ENCODE measurements at places on chromosomes 4 and X. TPM values are rescaled to one million over a fixed set of nuclear protein-coding genes. Genes with fewer than 3 reads are reported as not detected.

The SLC4A4 gene
- total RNA-seq, result 25.6 TPM

DNA sequence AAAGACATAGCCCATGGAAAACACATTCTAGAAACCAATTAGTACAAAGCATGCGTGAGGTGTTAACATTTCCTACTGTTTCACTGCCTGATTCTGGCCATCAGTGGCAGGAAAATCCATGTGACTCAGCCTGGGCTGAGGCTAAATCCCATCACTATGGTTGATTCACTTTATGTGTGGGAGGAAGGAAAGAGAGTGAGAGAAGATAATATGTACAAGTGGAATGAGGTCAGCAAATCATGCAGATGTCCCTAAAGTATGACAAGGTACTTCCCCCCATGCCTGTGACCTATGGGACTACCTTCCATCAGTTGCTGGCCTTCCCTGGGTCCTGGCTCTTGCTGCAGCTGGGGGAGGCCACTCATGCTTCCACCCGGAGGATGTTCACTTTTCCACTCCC, 64.2 kb upstream of the MAP3K15 start:
- DNase-seq, result no peak

The COX7B2 gene
- total RNA-seq, result not detected

The CT45A3 gene
- total RNA-seq, result not detected

DNA sequence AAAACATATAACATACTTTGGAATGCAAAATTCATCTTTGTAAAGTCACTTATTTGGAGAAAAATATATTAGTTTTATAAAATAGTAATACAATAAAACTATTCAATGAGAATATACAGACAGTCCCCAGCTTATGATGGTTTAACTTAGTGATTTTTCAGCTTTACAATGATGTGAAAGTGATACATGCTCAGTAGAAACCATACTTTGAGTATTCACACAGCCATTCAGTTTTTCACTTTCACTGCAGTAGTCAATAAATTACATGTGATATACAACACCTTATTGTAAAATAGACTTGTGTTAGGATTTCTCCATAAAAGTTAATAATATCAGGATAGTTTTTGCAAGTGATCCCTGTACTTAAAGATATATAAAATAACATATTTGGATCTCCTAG, 436.0 kb downstream of the CENPC start:
- DNase-seq, result no peak

The ADAMTS3 gene
- total RNA-seq, result 0.42 TPM

GRCh38 chr4:84220990-84221389, 278.1 kb downstream of the NKX6-1 start:
- no peak for DNase-seq

GRCh38 chr4:18128241-18128640, 106.7 kb upstream of the LCORL start:
- DNase-seq, result no peak

The CXCL3 gene
- total RNA-seq, result 1.3 TPM

The S100G gene
- not detected for total RNA-seq
